Stimulated activated CD4-positive, alpha-beta T cell treated with anti-CD3 and anti-CD28 coated beads, Interleukin-15, amount 100 ng/mL, for 24 hours (primary cell): ENCODE measurements at places on chromosomes 1 and 21.
A peak's percentile ranks its signal among the peaks of the same experiment; 100 is the strongest.

- DNase-seq, result no peak
Measured at GRCh38 chr1:31054349-31054748, 11.2 kb downstream of the PUM1 start.

GRCh38 chr1:205229916-205230700 is 2.4 kb downstream of the TMCC2 start:
- DNase-seq, result no peak

DNA sequence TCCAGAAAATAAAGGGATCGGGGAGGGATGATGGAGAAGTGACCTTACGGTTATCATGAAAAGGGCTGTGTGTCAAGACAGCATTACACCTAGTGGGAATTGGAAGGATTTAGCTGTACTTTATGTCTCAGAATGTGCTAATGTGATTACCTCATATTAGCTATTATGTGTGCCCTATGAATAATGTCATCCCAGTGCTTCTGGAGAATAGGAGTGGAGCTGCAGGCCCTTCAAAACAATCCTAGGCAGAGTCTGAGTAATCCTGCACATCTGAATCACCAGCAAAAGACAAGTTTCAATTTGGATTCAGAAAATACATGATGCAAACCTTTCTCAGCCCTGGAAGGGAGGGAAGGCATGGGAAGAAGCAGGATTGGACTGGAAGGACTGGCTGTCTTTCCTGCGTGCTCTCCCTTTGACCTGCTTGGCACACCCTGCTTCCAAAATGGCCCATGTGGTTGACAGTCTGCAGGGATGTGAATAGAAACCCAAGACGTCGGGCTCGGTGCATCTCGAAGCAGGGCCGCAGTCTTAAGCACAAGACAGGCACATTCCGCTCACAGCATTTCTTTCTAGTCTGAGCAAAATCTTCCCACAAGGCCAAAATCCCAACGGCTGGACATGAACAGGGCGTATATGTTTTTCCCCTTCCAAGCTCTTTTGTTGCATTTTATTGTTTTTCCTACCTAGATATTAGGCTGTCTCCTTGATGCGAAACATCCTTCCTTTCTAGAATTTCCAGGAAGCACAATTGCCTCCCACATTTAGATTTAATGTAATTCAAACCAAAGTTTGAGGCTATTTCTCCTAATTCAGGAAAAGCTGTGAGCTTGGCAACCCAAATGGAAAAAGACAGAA is 54.3 kb upstream of the TARBP1 start:
- DNase-seq, result no peak

- DNase-seq, result no peak
Measured at GRCh38 chr21:18340387-18340942, 63.1 kb downstream of the TMPRSS15 start.

DNA sequence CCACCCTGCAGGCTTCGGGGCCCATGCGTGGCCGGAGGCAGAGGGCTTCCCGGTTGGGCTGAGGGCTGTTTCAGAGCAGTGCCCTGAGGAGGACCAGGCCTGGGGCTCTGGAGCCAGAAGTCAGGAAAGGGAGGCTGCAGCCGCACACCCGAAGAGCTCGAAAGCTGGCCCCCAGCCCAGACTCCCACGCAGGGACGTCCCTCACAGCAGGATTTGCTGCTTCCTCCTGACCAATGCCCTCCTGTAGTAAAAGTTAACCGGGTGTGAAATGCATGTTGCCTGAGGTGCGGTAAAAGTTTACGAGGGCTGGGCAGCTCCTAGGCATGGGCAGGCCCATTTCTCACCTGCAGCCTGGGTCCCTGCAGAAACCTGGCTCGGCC is 101.5 kb upstream of the ARHGEF16 start:
- DNase-seq, result no peak

GRCh38 chr1:174825806-174826205 is 173.9 kb upstream of the CACYBP start:
- no peak for DNase-seq

GRCh38 chr1:97334454-97334853 is 586.4 kb downstream of the DPYD start:
- no peak for DNase-seq

- DNase-seq, result no peak
Measured at GRCh38 chr1:65323246-65323645, 13.9 kb downstream of the DNAJC6 start.

DNA sequence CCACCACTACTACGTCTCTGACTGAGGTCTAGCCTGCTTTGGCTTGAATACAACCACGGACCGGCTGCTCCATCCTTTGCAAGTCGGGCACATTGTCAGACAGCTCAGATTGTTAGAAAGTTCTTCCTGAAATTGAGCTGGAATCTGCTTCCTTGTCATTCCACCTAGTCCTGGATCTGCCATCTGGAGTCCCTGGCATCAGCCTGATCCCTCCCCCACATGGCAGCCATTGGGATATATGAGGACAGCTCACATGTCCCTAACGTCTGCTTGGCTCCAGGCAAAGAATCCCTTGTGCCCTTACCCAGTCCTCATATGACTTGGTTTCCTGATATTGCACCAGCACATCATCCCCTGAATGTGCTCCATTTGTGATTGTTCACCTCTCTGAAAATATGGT is 56.3 kb upstream of the SYT6 start:
- no peak for DNase-seq

GRCh38 chr1:32957017-32957416 is 7.6 kb downstream of the RNF19B start:
- DNase-seq, result no peak

- no peak for DNase-seq
Measured at GRCh38 chr1:96559707-96560596, 161.6 kb upstream of the PTBP2 start.

- DNase-seq, result no peak
Measured at GRCh38 chr1:216849146-216849545, 125.9 kb upstream of the ESRRG start.

DNA sequence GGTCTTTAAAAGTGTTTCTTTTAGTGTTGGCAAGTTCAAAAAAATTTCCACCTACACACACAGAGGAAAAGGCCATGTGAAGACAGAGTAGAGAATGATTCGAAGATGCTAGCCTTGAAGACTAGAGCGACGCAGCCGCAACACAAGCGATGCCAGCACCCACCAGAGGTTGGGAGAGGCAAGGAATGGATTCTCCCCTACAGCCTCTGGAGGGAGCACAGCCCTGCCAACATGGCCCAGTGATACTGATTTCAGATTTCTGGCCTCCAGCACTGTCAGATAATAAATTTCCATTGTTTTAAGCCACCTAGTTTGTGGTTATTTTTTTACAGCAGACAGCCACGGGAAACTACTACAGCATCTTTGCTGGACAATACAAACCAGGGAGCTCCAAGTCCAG is 6.9 kb upstream of the ADAR start:
- no peak for DNase-seq

DNA sequence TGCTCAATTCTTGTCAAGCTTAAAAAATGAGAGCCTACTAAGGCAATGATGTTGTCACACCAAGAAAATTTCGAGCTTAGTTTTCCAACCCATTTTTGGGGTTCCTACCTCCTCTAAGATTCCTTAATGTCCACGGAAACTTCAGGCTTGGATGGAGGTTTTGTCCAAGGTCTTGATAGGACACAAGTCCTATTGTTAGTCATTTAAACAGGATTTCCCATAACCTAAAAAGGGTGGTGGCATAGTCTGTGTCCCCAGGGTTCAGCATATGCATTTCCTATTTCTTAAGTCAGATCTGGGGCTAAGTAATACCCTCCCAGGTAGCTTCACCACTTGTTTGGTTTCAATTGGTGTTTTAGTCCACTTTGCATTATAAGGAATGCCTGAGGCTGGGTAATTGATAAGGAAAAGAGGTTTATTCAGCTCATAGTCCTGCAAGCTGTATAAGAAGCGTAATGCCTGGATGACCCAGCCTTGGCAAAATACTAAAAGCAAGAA is 10.9 kb upstream of the PADI2 start:
- DNase-seq, result no peak

- DNase-seq, result no peak
Measured at GRCh38 chr1:178607718-178608408, 95.0 kb downstream of the TEX35 start.

GRCh38 chr1:143651350-143651992 is 320.3 kb downstream of the FAM72C start:
- no peak for DNase-seq

DNA sequence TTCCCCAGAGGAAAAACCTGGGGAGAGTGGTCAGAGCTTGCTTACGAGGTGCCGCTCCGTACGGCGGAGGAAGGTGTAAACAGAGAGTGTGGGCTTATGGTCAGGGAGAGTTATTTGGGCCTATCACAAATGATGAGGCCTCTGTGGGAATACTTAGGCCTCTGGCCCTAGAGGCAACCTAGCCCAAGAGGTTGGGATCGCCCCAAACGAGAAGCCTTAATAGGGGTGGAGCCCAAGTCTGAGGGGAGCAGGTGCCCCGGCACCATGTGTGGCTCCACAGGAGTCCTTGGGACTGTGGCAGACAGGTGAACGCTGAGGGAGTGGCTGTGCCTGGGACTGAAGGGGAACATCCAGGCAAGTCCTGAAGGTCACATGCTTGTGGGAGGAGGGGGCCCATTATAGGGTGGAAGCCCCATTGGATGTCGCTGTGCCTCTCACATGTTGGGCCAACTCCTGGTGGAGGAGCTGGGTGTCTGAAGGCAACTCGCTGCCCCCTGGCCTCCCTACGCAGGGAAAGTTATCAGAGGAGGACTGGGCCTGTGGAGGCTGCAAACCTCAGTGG is 135.1 kb downstream of the ZSCAN20 start:
- DNase-seq, result no peak

DNA sequence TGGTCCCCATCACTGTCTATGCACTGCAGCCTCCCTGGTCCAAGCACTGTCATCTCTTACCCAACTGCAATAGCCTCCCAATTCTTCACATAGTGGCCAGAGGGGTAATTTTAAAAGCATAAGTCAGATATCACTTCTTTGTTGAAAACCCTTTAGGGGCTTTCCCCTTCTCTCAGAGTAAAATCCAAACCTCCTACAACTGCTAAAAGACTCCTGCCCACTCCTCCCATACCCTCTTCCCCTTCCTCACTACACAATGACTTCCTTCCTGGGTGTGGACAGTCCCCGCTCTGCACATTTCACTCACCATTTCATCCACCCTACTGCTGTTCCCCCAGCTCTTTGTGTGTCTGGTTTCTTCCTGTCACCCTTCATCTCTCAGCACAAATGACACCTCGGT is 8.3 kb downstream of the MCOLN2 start:
- peak; percentile 32 for DNase-seq

GRCh38 chr1:230853731-230854130 is 14.6 kb downstream of the C1orf198 start:
- no peak for DNase-seq

- DNase-seq, result peak; percentile 55
Measured at GRCh38 chr1:89525169-89525855, 683 bp downstream of the LRRC8B start.

DNA sequence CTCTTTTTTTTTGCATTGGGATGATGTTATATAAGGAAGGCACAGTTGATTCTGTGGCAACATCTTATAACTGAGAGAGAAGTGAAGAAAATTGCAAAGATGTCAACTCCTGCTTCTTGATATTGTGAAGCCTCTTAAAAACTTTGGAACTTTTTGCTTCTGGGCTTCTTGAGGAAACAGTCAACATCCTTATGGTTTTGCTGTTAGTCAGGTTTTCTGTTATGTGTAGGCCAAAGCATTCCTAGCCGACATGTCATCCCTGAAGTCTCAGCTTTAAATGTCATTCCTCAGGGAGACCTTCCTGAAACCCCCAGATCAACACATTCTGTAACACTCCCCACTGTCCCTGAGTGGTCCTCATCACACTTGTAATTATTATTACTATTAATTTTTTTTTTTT is 12.6 kb downstream of the FALEC start:
- DNase-seq, result no peak

GRCh38 chr1:165742194-165742593 is 26.5 kb downstream of the TMCO1 start:
- no peak for DNase-seq

DNA sequence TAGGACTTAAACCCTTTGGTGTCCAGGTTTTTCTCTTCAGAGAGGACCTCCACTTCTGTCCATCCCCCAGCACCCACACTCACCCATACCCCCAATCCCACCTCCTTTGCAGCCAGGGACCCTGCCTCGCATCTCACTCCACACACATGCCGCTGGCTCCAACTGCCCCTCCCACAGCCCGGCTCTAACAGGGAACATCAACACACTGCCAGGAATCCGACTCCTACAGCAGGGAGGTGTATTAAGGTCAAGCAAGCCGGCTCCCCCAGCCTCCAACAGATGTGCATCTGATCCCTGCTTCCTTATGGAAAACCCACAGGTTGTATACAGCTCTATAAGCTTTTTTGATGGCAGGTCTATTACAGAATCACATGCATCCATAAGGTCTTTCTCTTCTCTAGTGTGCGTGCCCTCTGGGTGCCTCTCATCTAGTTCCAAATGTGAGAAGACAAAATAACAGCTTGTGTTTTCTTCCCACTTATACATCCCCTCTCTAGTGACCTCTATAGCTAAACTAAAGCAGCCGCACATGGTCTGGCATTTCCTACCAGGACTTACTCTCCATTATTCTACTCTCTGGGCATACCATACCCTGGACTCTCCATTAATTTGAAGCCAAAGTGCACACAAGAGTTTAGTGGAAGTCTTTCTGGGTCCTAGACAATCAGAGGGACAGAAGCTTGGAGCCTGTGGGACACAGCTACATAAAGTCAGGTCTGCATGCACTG is 16.3 kb downstream of the PIK3C2B start:
- no peak for DNase-seq

DNA sequence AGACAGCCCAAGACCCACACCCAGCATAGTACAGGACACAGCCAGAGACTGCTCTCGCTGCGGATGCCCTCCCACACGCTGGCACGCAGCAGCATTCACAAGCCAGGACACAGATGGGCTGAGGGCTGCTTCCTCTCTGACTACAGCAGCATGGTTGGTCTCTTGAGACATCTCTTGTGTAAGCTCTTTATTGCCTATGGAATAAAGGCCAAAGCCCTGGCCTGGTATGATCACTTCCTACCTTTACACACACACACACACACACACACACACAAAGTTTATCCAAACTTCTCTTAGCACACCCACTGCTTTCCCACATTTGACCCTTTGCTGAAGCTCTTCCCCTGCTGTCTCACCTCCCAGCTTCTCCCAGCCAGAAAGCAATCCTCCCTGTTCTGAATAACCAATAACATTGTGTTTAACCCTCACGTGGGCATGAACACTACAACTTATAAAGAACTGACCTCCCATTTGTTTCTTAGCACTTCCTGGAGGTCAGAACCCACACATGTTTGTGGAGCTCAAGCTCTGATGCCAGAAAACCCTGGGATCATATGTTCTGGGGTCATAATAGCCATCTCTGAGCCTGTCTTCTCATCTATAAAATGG is 1.2 kb upstream of the LUZP1 start:
- DNase-seq, result peak; percentile 31

- no peak for DNase-seq
Measured at GRCh38 chr1:57167997-57168396, 202.2 kb upstream of the C8B start.
